Right atrium auricular region (tissue), 2 donors: ENCODE measurements at places on chromosomes 7 and 10. TPM values are rescaled to one million over a fixed set of nuclear protein-coding genes. Genes with fewer than 3 reads are reported as not detected.

Gene MASTL
- 2.0 TPM for total RNA-seq

Gene MAT1A
- total RNA-seq: not detected

Gene TLX1
- total RNA-seq: not detected

Gene NKX2-3
- not detected for total RNA-seq

GRCh38 chr7:244974-245373 lies 45.0 kb upstream of the FOXL3 start:
- H3K27ac ChIP-seq: no peak overlapping the region
- H3K4me3 ChIP-seq: no peak overlapping the region
- no peak for DNase-seq
- peaks cover 19% of the 10 kb centered on the region for H3K36me3 ChIP-seq
- H3K27me3 ChIP-seq: no peaks in the 10 kb centered on the region

- no peak overlapping the region for H3K4me3 ChIP-seq
- H3K4me1 ChIP-seq: peaks cover 18% of the 10 kb centered on the region
- H3K36me3 ChIP-seq: peaks cover 25% of the 10 kb centered on the region
- H3K27me3 ChIP-seq: no peaks in the 10 kb centered on the region
Observed at GRCh38 chr7:151033864-151034249, 5.6 kb downstream of the ABCB8 start.

DNA sequence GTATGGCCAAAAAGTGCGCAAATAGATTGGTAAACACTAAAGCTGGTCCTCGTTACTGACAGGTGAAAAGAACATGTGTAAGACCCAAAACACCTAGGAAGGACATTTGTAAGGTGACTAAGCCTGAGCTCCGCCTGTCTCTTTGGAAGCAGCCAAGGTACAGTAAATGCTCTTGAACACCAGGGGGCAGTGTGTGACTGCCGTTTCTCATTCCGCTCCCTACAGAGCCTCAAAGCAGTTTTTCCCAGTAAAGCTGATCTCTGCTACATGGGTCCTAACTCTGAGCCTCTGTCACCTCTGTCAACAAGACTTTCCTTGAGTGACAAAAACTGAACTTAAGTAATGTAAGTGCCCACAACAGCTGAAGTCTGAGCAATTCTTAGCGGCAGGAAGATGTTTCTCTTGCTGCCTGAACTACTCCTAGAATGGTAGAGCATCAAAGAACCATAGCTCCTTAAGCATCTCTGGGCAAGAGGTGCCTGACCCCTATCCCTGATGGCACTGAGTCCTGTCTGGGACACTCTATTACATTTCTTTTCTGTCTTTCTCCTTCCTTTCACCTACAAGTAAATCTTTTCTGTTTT lies 238.0 kb upstream of the INHBA start:
- peaks cover 7% of the 10 kb centered on the region for H3K4me1 ChIP-seq
- no peak overlapping the region for H3K27ac ChIP-seq
- H3K36me3 ChIP-seq: no peaks in the 10 kb centered on the region
- DNase-seq: peak; percentile 78
- H3K27me3 ChIP-seq: no peaks in the 10 kb centered on the region
- no peak overlapping the region for H3K4me3 ChIP-seq

- peaks cover 8% of the 10 kb centered on the region for H3K4me1 ChIP-seq
- H3K27ac ChIP-seq: peak overlapping the region; percentile 6
- no peak for DNase-seq
- no peak overlapping the region for H3K4me3 ChIP-seq
- no peaks in the 10 kb centered on the region for H3K36me3 ChIP-seq
Observed at GRCh38 chr7:81685270-81685868, 84.5 kb downstream of the HGF start.
